ENCODE measurements at places on chromosomes 16 and 17.

DNA sequence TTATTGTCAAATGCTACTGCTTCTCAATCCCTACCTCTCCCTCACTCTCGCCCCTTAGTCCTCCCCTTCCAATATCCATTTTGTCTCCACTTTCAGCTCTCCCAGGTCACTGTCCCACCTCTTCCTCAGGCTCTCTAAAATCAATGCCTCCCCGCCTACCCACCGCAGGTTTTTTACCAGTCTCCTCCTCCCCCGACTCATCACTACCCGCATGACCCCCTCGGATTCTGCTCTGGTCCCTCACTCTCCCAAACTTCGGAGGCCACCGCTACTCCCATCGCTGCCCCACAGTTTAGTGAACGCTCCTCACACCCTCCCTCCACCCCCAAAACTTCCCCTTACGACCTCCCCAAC, 513 bp downstream of the CRLF3 start:
- DNase-seq, result peak; percentile 60

DNA sequence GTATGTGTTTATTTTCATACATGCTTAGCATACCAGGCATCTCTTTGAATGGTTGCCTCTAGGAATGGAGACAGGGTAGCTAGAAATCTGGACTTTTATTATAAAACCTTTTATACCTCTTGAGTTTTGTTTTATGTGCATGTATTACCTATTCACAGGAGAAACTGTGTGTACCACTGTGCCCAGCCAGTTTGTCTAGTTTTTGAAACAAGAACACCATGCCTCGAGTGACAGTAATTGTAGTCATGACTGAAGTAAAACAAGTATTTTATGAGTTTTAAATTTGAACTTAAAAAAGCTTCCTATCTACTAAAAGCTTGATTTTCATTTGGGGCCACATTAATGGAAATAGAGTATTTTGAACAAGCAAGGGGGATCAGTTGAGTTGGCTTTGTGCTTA, 57.4 kb downstream of the SNTB2 start:
- DNase-seq, result no peak

DNA sequence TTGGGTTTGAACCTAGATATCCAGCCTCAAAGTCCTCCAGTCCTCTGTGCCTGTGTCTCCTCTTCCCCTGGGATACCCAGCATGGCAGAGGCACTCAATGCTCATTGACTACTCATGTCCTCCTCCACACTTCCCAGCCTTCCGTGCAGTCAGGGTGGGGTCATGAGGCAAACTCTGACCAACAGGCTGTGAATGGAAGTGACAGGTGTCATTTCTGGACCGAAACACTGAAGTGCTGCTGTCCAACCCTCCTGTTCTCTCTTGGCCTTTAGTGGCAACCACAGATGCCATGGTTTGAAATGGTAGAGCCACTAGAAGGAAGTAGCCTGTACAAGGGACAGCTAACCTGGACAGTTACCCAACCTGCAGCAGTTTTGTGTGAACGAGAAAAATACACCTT, 46.7 kb upstream of the MAP3K14 start:
- DNase-seq, result no peak

DNA sequence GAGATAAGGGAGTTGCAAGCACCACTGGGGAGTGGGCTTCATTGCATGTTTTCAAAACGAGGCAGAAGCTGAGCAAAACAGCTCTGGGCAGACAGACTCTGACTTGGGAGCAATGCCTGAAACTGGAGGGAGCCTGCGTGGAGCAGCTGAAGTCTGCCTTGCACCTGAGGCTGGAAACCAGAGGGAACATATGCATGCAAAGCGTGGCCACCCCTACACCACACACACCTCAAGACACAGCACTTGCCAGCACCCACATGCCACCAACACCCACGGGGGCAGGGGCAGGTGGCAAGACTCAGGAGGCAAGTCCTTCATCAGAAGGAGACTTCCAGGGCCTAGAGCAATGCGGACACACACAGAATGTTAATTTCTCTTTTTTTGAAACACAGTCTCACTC, 45.8 kb downstream of the COTL1 start:
- DNase-seq, result no peak

DNA sequence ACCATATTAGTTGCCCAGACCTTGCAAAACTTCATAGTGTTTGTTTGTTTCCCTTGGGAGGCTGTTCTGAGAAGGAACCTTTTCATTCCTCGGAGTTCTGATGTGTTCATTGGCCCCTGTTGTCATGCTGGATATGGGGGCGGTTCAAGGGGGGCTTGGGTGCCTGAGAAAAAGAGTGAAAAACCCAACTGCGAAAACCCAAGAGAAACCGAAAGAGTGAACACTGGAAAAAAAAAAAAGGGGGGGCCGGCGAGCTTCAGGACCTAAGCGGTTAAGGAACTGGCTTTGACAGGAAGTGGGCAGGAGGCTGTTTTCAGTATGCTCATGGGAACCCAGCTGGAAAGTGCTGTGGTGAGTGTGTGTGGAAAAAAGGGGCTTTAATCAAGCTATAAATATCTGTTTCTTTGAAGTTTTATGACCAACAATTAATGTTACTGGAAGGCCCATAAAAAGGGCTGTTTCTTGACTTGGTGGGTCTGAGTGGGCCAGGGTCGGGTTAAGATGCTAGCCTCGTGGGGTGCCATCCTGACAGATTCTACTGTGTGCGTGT, 510.7 kb downstream of the MAF start:
- DNase-seq, result no peak

DNA sequence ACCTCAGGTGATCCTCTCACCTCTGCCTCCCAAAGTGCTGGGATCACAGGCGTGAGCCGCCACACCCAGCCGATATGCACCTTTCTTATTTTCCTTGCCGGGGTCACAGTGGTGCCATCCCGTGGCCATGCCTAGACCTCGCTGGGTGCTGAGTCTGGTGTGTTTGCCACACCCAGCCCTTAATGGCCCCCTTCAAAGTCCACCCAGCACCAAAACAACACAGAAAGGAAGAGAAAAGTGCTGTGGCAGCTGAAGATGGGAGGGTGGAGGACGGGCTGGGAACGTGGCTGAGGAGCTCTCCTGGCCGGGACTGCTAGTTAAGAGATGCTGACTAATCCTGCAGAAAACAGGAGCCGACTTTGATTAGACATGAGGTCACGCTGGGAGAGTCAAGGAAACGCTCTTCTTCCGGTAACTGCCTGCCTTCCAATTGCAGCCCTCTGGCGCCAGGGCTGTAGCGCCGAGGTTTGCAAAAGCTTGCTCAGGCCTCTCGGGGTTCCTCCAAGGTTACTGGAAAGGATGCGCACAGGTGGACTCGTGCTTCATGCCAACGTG, 10.9 kb downstream of the SLC43A2 start:
- no peak for DNase-seq

DNA sequence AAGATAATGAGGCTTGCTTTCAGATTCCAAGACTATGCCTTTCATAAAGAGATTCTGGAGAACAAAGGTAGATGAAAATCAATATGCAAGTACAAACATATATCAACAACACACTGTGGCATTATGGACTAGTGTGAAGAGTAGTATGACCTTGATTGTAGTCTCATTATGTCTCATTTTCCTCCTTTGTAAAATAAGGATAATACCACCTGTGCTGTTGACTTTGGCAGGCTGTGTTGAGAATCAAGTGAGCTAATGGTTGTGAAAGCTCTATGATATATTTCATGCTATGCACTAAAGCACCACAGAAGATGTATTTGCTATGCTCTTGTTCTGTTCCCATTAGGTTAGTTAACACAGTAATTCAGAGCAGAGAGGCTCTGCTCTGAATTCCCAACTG, 78.5 kb upstream of the NACA2 start:
- DNase-seq, result peak; percentile 31

- no peak for DNase-seq
These were observed 13.8 kb downstream of the CYBC1 start for GRCh38 chr17:82436601-82437324.

GRCh38 chr16:78237841-78238240, 138.4 kb downstream of the WWOX start:
- no peak for DNase-seq

Measured in NCI-H1105 treated with DMSO at 0.1 percent for 48 hours (cell line).